Esophagus squamous epithelium (tissue), 5 donors: ENCODE measurements at places on chromosomes 13 and 19.

- H3K4me1 ChIP-seq, result no peaks in the 10 kb centered on the region
- H3K4me3 ChIP-seq, result no peak overlapping the region
- H3K27ac ChIP-seq, result no peak overlapping the region
- H3K36me3 ChIP-seq, result no peaks in the 10 kb centered on the region
- no peaks in the 10 kb centered on the region for H3K27me3 ChIP-seq
These were observed 161.1 kb downstream of the LACC1 start for GRCh38 chr13:44040818-44041100.

- DNase-seq, result no peak
- no peaks in the 10 kb centered on the region for H3K27me3 ChIP-seq
- H3K27ac ChIP-seq, result no peak overlapping the region
These were observed 257.8 kb downstream of the EFNB2 start for GRCh38 chr13:106277484-106278154.

GRCh38 chr13:77548095-77548494 is 12.6 kb downstream of the SCEL start:
- no peak for DNase-seq
- peaks cover 36% of the 10 kb centered on the region for H3K4me1 ChIP-seq
- H3K4me3 ChIP-seq, result no peak overlapping the region
- no peaks in the 10 kb centered on the region for H3K27me3 ChIP-seq
- H3K27ac ChIP-seq, result no peak overlapping the region
- H3K36me3 ChIP-seq, result no peaks in the 10 kb centered on the region

DNA sequence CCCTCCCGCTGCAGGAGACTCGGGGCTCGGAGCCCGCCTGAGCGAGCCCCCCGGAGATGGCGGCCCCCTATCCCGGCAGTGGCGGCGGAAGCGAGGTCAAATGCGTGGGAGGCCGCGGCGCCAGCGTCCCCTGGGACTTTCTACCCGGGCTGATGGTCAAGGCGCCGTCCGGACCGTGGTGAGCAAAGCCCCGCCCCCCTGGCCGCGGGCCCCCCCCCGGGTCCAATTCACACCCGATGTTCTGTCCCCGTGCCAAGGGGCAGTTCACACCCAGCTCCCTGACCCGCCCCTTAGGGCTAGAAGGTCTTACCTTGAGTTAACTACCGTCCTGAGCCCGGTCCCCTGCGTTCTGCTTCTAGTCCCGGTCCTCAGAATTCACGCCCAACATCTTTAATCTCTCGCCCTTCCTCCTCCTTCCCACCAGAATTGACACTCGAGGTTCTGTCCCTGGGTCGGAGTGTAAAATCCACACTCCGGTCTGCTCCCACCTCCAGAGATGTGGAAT is 1.4 kb downstream of the NPAS1 start:
- H3K27me3 ChIP-seq, result peaks cover 29% of the 10 kb centered on the region
- H3K4me3 ChIP-seq, result peak overlapping the region; percentile 37
- DNase-seq, result no peak
- H3K27ac ChIP-seq, result no peak overlapping the region
- H3K4me1 ChIP-seq, result peaks cover 25% of the 10 kb centered on the region

- H3K4me3 ChIP-seq, result no peak overlapping the region
- peaks cover 4% of the 10 kb centered on the region for H3K4me1 ChIP-seq
- H3K27ac ChIP-seq, result no peak overlapping the region
- H3K27me3 ChIP-seq, result no peaks in the 10 kb centered on the region
- no peaks in the 10 kb centered on the region for H3K36me3 ChIP-seq
These were observed 99.9 kb downstream of the ZMYM2 start for GRCh38 chr13:20058476-20058875.

- no peaks in the 10 kb centered on the region for H3K27me3 ChIP-seq
- H3K4me1 ChIP-seq, result peaks cover 58% of the 10 kb centered on the region
- peaks cover 44% of the 10 kb centered on the region for H3K36me3 ChIP-seq
- peak overlapping the region; percentile 56 for H3K27ac ChIP-seq
These were observed 21.0 kb downstream of the SMIM24 start for GRCh38 chr19:3459089-3459881.

DNA sequence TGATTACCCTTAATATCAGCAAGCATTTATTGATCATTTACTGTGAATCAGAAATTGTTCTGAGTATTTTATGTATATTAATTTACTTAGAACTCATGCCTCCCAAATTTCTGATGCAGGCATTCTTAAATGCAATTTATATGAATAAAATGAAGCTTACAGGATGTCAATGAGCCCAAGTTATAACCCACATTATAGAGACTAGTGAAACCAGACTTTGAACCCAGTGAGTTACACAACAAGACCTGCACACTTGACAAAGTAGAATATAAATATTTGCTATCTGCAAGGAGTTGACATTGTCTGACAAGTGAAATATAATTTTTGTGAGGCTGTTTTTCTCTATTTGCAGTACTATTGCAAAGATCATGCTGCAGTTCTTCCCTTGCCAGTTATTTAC is 656.0 kb downstream of the GPC5 start:
- no peaks in the 10 kb centered on the region for H3K27me3 ChIP-seq
- H3K36me3 ChIP-seq, result no peaks in the 10 kb centered on the region
- no peak overlapping the region for H3K4me3 ChIP-seq
- no peaks in the 10 kb centered on the region for H3K4me1 ChIP-seq
- DNase-seq, result no peak

DNA sequence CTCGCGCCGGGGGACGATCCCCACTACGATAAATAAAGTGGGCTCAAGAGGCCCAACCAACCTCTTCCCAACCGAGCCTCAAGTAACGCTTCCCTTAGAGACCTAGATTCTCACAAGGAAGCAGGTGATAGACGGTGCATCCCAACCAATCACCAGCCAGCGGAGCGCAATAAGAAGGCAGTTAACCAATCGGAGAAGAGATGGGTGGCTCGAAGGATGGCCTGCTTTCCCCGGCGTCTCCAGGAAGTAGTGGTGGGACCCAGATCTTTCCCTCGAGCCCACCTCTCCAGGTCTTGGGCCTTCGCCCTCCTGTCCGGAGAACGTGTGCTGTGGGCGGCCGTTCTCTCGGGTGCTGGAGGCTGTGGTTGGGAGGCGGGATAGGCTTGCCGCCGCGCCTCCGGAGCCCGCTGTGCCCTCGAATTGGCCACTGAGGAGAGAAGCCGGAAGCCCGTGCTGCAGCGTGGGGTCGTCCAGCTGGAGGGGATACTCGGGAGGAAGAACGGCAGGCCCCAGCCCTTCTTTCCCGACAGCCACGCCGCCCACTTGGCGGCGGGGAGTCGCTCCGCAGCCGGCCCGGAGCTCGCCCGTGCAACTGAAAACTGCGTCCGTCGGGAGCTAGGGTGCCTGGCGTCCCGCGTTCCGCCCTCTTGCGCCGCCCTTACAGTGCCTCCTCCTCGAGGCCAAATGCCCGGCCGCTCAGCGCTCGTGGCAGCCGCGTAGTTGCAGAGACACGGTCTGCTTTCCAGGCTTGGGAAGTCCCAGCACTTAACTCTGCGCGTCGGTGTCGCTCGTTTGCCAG is at the start of gene RNF6:
Gene RNF6, minus strand, starts transcription at position 594 of the 799 bp plus-strand sequence. CDS start 2,665 bp downstream, outside the sequence.
- H3K4me1 ChIP-seq, result peaks cover 9% of the 10 kb centered on the region
- peaks cover 33% of the 10 kb centered on the region for H3K36me3 ChIP-seq
- DNase-seq, result peak; percentile 61
- peak within 1 kb of the TSS; percentile 97 for H3K27ac ChIP-seq
- H3K27me3 ChIP-seq, result peaks cover 5% of the 10 kb centered on the region

- H3K4me1 ChIP-seq, result no peaks in the 10 kb centered on the region
- H3K4me3 ChIP-seq, result no peak overlapping the region
- H3K36me3 ChIP-seq, result no peaks in the 10 kb centered on the region
- H3K27ac ChIP-seq, result no peak overlapping the region
- no peak for DNase-seq
- H3K27me3 ChIP-seq, result no peaks in the 10 kb centered on the region
These were observed 42.0 kb downstream of the DCLK1 start for GRCh38 chr13:36089130-36089647.

GRCh38 chr13:27334774-27335435 is 64.3 kb downstream of the RASL11A start:
- no peak overlapping the region for H3K27ac ChIP-seq
- H3K4me3 ChIP-seq, result no peak overlapping the region
- H3K4me1 ChIP-seq, result no peaks in the 10 kb centered on the region

GRCh38 chr19:12596485-12596884 is 14.1 kb downstream of the ZNF490 start:
- DNase-seq, result no peak
- no peak overlapping the region for H3K4me3 ChIP-seq
- H3K27ac ChIP-seq, result no peak overlapping the region

GRCh38 chr13:44523146-44524015 is 52.7 kb downstream of the TSC22D1 start:
- H3K4me1 ChIP-seq, result peaks cover 20% of the 10 kb centered on the region
- no peak for DNase-seq
- peak overlapping the region; percentile 57 for H3K27ac ChIP-seq
- no peak overlapping the region for H3K4me3 ChIP-seq
- no peaks in the 10 kb centered on the region for H3K27me3 ChIP-seq
- no peaks in the 10 kb centered on the region for H3K36me3 ChIP-seq

- H3K27me3 ChIP-seq, result peaks cover 71% of the 10 kb centered on the region
- no peak overlapping the region for H3K27ac ChIP-seq
- no peaks in the 10 kb centered on the region for H3K36me3 ChIP-seq
- H3K4me1 ChIP-seq, result peaks cover 10% of the 10 kb centered on the region
- DNase-seq, result no peak
These were observed 21.8 kb upstream of the ZNF30 start for GRCh38 chr19:34904664-34905527.

GRCh38 chr13:28426381-28426780 is 68.5 kb downstream of the FLT1 start:
- DNase-seq, result no peak
- H3K27me3 ChIP-seq, result no peaks in the 10 kb centered on the region
- no peak overlapping the region for H3K4me3 ChIP-seq
- H3K36me3 ChIP-seq, result no peaks in the 10 kb centered on the region

DNA sequence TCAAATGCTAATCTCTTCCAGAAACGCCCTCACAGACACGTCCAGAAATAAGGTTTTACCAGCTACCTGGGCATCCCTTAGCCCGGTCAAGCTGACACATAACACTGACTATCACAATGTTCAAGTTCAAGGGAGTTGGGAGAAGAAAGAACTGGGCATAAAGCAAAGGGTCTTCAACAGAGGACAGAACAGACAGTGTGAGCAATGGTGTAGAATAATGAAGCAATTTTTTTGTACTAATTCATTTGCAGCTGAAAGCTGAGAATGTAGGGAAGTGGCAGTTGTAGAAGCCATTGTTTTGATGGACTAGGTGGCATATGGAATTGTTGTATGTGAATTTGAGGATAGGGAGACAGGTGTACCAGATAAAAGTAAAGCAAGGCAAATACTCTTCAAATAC is 58.1 kb upstream of the WDFY2 start:
- H3K27me3 ChIP-seq, result no peaks in the 10 kb centered on the region
- H3K4me1 ChIP-seq, result no peaks in the 10 kb centered on the region
- no peak overlapping the region for H3K27ac ChIP-seq
- no peak overlapping the region for H3K4me3 ChIP-seq

GRCh38 chr13:76711550-76712182 is 174.5 kb downstream of the KCTD12 start:
- no peaks in the 10 kb centered on the region for H3K27me3 ChIP-seq
- DNase-seq, result no peak
- H3K4me3 ChIP-seq, result no peak overlapping the region
- H3K4me1 ChIP-seq, result peaks cover 7% of the 10 kb centered on the region
- H3K27ac ChIP-seq, result peak overlapping the region; percentile 59
- H3K36me3 ChIP-seq, result no peaks in the 10 kb centered on the region

DNA sequence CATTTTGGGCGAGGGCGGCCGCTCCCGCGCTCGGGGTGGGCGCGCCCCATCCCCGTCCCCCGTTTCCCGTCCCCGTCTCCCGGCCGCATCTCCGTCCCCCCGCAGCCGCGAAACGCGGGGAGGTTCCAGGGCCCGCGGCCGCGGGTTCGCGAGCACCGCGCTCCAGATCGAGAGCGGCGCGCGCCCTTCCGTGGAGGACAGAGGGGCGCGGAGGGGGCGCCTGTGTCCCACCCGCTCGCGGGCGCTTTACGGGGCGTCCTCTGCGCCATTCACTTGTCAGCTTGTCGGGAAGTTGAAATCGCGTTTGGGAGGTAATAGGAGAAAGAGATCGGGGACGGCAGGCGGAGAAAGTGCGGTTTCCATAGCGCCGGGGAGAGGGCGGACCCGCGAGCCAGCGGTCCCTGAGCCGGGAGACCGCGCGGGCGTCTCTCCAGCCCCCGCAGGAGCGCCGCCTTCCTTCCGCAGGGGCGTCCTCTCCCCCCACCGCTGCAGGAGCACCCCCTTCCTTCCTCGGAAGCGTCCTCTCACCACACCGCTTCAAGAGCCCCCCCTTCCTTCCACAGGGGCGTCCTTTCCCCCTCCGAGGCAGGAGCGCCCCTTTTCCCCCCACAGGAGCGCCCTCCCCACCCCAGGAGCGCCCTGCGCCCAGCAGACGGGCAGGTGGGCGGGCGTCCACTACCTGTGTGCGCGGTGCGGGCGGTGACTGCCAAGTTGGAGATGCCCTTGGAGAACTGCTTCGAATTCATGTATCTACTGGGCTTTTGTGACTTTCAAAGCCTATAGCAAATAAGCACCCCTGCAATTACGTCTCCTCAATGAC is 962 bp upstream of the IRS2 start:
- H3K4me1 ChIP-seq, result peaks cover 50% of the 10 kb centered on the region
- peak overlapping the region; percentile 90 for H3K4me3 ChIP-seq
- DNase-seq, result no peak
- peaks cover 22% of the 10 kb centered on the region for H3K36me3 ChIP-seq

DNA sequence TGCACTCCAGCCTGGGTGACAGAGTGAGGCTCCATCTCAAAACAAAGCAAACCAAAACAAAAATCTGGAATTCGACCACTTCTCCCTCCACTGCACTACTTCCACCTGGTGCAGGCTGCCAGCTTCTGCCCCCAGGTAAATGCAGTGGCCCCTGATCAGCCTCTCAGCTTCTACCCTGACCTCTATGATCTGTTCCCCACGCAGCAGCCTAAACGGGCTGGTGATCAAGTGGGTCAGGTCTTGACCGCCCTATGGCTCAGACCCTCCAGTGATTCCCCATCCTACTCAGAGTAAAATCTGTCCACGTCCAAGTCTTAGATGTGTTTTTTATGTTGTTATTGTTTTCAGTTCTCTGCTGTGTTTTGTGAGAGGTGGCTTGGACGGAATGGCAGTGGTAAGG is 163.9 kb downstream of the KCTD15 start:
- no peaks in the 10 kb centered on the region for H3K27me3 ChIP-seq
- no peaks in the 10 kb centered on the region for H3K36me3 ChIP-seq
- H3K4me3 ChIP-seq, result no peak overlapping the region
- DNase-seq, result no peak
- H3K4me1 ChIP-seq, result no peaks in the 10 kb centered on the region

GRCh38 chr13:52001120-52001731 is 10.0 kb downstream of the ATP7B start:
- no peak overlapping the region for H3K27ac ChIP-seq
- no peak for DNase-seq
- no peaks in the 10 kb centered on the region for H3K36me3 ChIP-seq
- no peaks in the 10 kb centered on the region for H3K27me3 ChIP-seq
